ENCODE measurements at places on chromosomes 13 and 19. TPM values are rescaled to one million over a fixed set of nuclear protein-coding genes. Genes with fewer than 3 reads are reported as not detected.

Gene RGS9BP
- 0.19 TPM for total RNA-seq

Gene ZBTB45
- 16.2 TPM for total RNA-seq

- DNase-seq: no peak
Measured at GRCh38 chr19:8244442-8244841, 35.3 kb downstream of the CERS4 start.

Gene TSHZ3
- 7.9 TPM for total RNA-seq

GRCh38 chr13:114315074-114315785, 927 bp downstream of the CHAMP1 start:
- no peak for DNase-seq

Gene ATP5F1D
- total RNA-seq: 170 TPM

Gene KLHL1
- not detected for total RNA-seq

Gene UPF3A
- total RNA-seq: 44.8 TPM

- peak; percentile 23 for DNase-seq
Measured at GRCh38 chr13:95660981-95661581, 15.9 kb upstream of the DNAJC3 start.

DNA sequence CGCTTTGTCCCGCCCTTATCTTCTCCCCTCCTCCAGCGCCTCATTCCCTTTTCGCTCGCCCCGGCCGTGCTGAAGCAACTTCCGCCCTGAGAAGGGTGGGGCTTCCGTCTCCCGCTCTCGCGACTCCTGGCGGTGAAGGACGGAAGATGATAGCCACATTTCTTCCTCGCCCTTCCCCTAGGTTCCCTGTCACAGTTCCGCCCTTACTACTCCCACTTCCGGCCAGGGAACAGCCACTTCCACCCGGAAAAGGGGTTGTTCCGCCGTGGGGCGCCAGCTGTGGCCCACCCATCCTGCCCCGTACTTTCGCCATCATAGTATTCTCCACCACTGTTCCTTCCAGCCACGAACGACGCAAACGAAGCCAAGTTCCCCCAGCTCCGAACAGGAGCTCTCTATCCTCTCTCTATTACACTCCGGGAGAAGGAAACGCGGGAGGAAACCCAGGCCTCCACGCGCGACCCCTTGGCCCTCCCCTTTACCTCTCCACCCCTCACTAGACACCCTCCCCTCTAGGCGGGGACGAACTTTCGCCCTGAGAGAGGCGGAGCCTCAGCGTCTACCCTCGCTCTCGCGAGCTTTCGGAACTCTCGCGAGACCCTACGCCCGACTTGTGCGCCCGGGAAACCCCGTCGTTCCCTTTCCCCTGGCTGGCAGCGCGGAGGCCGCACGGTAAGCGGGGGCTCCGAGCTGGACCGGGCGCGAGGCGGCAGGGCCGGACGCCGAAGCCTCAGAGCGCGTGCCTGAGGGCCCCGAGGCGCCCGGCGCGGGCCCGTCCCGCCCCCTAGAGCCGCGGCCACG, at the start of gene RPS19:
Gene RPS19, plus strand, starts transcription at position 638 of the 801 bp plus-strand sequence. CDS start 520 bp downstream, outside the sequence.
- DNase-seq: peak; percentile 95

Gene AMER2
- total RNA-seq: 0.02 TPM

Gene CCDC70
- total RNA-seq: not detected

DNA sequence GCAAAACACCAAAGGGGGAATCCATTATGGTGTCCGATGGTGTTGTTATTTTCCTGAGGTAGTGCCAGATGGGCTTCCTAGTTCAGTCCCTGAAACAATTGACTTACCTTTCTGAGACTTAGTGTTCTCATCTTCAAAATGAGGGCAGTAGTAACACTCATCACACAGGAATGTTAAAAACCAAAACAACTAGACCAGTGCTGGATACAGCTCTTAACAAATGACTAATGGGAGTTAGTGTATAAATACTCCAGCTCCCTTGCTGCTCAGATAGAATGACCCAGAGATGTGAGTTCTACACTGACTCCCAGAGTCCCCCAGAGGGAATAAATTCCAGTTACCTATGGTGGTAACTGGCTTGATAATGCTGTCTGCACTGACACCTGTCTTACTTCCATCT, 49.9 kb downstream of the MBD3L2B start:
- DNase-seq: no peak

DNA sequence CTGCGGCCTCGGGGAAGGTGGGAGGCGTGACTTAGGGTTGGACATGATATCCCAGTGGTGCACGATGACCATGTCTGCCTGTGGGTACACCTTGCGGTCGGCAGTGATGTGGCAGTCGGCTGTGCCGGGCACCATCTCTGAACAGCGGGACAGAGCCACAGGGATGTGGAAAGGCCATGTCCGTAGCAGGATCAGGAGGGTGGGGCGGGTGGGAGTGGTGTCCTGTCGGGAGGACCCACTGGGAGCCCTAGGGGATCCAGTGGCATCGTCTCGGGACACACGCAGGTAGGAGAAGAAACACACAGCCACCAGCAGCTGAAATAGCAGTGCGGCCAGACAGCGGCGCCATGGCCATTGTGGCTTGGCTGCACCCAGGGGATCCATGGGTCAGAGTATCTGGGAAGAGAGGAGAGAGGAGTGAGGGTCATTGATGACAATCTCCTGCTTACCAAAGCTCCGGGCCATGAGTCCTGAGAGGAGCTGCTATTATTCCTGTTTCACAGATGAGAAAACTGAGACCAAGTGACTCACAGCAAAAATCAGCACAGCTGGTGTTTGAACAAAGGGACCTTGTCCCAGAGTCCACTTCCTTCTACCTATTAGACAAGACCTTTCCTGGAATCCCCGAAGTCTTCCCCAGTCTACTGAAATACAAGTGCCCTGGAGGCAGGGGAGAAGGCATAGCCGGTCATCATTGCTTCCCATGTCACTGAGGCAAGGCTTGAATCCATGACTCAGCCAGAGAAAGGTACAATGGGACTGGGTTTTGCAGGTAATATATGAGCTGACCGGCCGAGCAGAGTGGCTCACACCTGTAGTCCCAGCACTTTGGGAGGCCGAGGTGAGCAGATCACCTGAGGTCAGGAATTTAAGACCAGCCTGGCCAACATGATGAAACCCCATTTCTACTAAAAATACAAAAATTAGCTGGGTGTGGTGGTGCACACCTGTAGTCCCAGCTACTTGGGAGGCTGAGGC, 5.2 kb upstream of the FUT6 start:
- DNase-seq: no peak

- DNase-seq: no peak
Measured at GRCh38 chr13:37011002-37011401, 10.4 kb downstream of the EXOSC8 start.

DNA sequence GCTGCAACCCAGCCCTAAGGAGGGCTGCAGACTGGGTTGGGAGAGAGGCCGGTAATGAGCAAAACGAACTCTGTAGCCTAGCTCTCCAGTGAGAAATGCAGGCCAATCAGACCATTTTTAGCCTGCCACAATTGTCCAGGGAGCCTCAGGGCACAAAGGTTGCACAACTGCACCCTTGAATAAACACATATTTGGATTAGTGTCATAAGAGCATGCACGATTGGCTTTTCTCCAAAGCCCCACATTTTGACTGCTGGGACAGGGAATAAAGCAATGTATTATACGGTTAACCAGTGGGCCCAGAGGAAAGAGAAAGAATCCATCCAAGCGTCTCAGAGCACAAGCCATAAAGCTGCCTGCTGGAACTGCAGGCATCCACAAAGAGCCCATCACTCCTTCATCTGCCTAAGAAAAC, 729.4 kb upstream of the SGCG start:
- DNase-seq: no peak

- DNase-seq: no peak
Measured at GRCh38 chr19:3508771-3509535, 2.8 kb downstream of the FZR1 start.

Gene SLC10A2
- total RNA-seq: not detected

GRCh38 chr13:55652657-55653056, 1488.1 kb upstream of the PRR20A start:
- DNase-seq: no peak

DNA sequence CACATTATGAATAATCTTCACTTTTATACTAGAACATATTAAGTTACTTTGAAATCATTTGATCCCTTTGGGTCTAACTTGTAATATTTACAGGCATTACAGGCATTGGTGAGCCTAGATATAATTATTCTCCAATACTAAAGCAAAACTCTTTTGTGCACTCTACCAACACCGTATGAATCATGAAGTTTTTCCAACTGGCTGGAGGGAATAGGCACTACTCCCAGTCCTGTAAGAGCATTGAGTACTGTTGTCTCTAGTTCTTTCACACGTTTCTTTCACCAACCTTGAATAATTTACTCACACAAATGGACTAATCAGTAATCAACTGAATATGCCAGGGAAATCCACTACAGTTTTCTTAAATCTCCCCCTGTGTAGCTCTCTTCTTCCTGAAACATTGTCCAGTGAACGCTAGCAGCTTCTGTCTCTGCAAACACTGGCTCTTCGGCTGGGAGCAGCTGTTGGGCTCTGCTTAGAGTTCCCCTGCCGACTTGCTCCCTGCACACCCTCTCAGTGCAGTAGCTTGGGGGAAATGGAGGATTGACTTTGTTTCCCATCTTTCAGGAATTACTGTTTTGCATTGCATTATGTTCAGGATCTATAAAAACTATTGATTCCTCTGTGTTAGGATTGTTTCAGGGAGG, 476.7 kb downstream of the RFC3 start:
- DNase-seq: peak; percentile 27

DNA sequence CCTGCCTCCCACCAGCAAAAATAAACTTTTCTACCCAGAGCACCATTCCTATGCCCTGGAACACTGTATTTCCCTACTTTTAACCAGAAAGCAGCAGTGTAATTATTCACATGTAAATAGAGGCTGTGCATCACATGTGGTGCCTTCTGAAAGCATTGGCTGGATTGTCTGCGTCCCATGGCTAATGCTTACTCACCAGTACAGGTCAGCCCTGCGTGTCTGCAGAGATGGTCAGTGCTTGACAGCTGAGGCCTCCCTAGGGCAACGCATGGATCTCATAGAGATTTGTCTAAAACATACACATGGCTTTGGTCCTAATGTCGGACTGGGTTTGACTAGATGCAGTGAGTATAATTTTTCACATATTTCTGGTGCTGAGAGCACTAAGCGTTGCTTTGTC, 64.2 kb downstream of the DPY19L3 start:
- no peak for DNase-seq

GRCh38 chr19:11069561-11069960, 19.7 kb upstream of the LDLR start:
- no peak for DNase-seq

Gene CXCL17
- total RNA-seq: not detected

GRCh38 chr19:46472592-46472991, 1.2 kb upstream of the PNMA8A start:
- no peak for DNase-seq

Gene SLC27A5
- 6.8 TPM for total RNA-seq

DNA sequence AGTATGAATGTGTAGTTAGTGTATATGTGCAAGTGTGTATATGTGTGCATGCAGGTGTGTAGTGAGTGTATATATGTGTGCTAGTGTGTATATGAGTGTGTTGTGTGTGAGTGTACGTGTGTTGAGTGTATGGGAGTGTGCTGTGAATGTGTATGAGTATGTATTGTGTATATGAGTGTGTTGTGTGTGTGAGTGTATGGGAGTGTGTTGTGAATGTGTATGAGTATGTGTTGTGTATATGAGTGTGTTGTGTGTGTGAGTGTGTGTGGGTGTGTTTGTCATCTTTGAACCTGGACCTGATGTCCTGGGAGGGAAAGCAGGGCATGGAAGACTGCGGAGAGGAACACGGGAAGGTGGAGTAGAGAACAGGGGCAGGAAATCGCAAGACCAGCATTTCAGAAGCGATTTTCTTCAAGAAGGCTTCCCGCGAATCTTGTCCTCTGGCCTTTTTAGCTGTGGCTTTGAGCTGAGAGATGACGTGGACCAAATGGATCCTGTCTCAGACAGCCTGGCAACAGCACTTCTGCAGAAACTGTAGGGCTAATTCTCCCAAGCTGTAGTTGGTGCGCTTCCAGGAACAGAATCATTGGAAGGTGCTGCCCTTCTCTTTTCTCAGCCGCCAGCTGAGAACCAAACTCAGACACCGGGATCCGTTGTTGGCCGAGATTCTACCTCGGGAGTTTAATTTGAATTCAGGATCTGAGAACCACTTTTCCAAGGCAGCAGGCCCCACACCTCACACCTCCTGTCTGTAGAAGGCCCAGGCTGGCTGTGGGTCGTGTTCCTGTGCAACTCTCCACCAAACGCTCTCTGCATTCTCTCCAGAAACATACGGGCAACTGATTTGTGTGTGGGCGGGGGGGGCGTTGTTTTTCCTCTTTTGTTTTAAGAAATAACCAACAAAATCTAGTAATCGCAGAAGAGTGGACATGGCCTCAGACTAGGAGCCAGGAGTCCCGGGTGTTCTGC, 94.7 kb upstream of the RAP2A start:
- peak; percentile 82 for DNase-seq

Gene ARID3A
- 106 TPM for total RNA-seq

Gene KIR3DL2
- not detected for total RNA-seq

DNA sequence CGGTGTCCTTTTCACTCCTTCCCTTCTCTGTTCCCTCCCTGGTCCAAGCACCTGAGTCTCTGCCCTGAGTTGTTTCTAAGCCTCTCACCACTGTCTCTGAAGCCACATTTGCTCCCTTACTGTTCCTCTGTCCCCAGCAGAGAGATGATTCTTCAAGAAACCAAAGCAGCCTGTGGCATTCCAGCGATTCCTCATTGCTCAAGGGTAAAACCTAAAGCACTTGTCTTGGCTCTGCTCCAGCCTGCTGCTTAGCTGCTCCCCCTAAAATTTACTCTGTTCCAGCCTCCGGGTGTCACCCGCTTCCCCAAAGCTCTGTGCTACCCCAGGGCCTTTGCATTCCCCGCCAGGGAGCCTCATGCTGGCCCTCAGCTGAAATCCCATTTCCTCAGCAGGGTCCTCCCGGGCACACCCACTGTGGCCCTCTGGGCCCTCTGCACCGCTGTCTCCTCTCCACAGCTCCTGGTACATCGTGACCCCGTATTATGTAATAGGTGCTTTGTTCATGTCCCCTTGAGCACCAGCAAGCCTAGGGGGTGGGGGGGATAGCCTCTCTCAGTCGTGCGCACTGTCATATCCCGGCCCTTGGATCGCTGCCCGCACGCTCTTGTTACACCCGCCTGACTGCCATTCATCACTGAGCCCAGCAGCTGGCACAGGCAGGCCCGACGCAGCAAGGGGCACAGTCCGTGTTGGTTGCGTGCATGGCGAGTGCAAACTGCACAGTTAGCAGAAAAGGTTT, 15.8 kb downstream of the TECR start:
- DNase-seq: no peak
